Heart right ventricle (tissue), 16 donors: ENCODE measurements at places on chromosomes 16 and 17. TPM values are rescaled to one million over a fixed set of nuclear protein-coding genes. Genes with fewer than 3 reads are reported as not detected.

GRCh38 chr17:3959295-3959899, 4.8 kb downstream of the ATP2A3 start:
- no peak for DNase-seq

DNA sequence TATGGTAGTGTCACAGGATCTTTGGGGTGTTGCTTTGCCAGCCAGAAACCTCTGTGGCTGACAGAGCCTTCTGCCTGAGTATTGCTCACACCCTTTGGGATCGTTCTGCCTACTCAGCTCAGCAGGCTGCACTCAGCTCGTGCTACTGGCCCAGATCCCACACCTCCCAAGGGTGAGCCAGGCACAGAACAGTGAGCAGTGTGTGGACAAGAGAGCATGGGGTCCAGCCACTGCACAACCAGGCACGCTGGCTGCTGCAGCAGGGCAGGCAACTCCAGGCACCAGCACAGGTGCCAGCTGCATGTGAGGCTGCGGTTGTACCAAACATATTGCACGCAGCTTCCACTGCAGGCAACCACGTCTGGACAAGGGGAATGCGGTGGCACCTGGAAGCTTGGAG, 84.9 kb downstream of the CYB561 start:
- peak; percentile 16 for DNase-seq

DNA sequence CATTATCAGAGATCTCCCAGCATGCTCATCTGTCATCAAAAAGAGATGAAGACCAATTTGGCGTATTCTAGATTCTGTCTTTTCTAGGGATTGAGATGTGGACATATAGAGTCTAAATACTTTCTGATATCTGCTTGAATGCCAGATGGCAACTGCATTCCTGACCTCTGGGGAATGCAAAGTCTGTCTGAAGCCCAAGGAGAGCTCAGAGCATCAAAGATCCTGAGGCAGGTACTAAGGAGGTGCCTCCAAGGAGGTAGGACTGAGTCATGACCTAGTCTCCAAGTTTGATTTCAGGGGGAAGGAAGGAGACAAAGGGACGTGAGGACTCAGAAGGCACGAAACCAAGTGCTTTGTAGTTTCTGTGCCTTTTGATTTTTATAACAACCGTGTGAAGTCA, 448.4 kb downstream of the HS3ST3B1 start:
- DNase-seq: no peak

- no peak for DNase-seq
These were observed 16.4 kb upstream of the ALOX15B start for GRCh38 chr17:8022360-8023003.

- DNase-seq: no peak
These were observed 3.1 kb upstream of the SPATA32 start for GRCh38 chr17:45264988-45265387.

The PRAC1 gene
- not detected for total RNA-seq

DNA sequence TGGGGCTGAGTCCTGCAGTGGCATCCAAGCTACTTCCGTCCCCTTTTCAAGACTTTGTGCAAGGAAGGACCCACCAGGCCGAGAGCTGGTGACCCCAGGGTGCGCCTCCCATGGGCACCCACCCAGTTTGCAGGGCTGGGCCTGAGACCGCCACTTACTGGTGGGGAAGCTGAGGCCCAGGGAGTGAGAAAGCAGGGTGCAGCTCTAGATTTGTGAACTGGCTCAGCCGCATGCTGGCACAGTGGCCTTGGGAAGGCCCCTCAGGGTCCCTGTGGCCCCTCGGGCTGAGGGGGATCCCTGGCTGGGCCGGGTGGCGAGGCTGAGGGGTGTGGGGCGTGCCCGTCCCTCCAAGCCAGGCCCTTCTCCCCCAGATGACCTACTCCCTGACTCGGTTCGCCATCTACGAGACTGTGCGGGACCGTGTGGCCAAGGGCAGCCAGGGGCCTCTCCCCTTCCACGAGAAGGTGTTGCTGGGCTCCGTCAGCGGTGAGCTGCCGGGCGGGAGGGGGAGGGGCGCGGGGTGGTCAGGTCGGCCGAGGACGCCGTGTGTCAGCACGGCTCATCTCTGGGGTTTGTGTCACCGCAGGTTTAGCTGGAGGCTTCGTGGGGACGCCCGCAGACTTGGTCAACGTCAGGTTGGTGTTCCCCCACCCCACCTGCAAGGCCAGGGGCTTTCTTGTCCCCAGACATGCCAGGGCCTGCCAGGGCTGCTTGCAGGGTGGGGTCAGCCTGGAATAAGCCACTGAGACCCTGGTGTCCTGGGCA, 3.2 kb downstream of the SLC25A10 start:
- no peak for DNase-seq

The C16orf54 gene
- 0.42 TPM for total RNA-seq

GRCh38 chr16:30439720-30440348, 5.8 kb downstream of the SEPHS2 start:
- no peak for DNase-seq

GRCh38 chr16:89489040-89489897, 1.1 kb downstream of the ANKRD11 start:
- peak; percentile 82 for DNase-seq

The CDK5R1 gene
- total RNA-seq: 1.6 TPM

DNA sequence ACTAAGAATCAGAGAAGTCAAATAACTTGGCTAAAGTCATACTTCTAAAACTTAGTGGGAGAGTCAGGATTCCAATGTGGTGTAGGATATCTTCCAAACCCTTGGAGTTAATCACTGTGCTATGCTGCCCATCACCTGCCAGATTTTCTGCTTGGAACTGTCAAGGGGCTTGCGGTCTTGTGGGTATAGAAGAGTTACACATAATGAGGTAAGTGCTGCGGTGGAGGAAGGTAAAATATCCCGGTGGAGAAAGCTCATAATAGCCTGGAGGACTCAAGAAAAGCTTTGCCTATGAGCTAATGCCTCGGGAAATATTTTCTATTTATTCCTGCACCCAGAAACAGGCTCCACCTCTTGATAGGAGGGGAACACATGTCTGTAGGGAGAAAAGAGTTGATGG, 195.6 kb downstream of the UTP18 start:
- DNase-seq: no peak

DNA sequence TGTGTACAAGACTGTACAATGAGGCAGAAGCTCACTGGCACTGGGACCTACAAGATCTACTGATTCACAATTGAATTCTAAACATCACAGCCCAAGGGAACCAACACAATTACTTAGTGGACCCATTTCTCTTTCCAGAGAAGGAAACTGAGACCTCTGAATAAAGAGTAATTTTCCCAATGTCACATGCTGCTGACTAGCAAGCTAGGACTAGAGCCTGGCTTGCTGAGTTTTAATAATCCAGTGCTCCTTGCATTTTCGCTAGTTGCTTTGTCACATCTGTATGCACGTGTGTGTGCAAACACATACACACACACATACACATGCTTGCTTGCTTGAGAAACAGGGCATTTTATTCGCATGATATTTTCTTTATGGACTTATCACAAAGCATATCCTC, 3.9 kb upstream of the LPO start:
- no peak for DNase-seq

GRCh38 chr16:69827524-69827923, 65.4 kb downstream of the WWP2 start:
- DNase-seq: no peak

The CIBAR2 gene
- not detected for total RNA-seq

- DNase-seq: no peak
These were observed 4.0 kb downstream of the MYBBP1A start for GRCh38 chr17:4551141-4551540.

The IFI35 gene
- total RNA-seq: 15.8 TPM

- DNase-seq: no peak
These were observed 52.9 kb downstream of the ESRP2 start for GRCh38 chr16:68183046-68183445.

- DNase-seq: no peak
These were observed 31.2 kb downstream of the GNAO1 start for GRCh38 chr16:56222474-56222997.

The CHD3 gene
- 10.9 TPM for total RNA-seq

The GPR142 gene
- total RNA-seq: not detected

The PIMREG gene
- 0.90 TPM for total RNA-seq

GRCh38 chr17:2067608-2068024, 12.7 kb downstream of the HIC1 start:
- no peak for DNase-seq

DNA sequence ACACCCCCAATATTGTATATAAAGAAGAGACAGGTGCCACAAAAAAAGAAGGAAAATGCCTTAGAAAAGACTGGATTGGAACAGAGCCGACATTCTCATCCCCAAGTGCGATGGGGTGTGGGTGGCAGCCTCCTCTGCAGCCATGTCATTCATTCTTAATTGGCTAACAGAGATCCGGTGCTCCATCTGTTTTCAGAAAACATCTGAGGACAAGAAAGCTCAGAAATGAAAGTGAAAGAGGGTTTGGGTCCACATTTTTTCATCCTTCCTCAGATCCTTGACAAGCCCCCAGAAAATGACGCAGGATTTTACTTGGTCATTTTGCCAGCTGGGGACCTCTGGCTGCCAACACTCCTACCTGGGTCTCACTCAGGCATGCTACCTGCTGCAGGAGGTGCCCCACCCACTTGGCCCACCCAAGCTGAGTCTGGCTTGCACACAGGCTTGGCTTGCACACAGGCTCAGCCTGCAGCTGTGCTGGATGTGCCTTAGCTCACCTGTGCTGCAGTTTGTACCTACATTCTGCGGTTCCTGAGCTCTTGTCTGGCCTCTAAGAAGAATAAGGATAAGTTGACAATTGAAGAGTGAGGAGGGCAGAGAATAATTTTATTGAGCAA, 21.9 kb downstream of the KIF2B start:
- no peak for DNase-seq

DNA sequence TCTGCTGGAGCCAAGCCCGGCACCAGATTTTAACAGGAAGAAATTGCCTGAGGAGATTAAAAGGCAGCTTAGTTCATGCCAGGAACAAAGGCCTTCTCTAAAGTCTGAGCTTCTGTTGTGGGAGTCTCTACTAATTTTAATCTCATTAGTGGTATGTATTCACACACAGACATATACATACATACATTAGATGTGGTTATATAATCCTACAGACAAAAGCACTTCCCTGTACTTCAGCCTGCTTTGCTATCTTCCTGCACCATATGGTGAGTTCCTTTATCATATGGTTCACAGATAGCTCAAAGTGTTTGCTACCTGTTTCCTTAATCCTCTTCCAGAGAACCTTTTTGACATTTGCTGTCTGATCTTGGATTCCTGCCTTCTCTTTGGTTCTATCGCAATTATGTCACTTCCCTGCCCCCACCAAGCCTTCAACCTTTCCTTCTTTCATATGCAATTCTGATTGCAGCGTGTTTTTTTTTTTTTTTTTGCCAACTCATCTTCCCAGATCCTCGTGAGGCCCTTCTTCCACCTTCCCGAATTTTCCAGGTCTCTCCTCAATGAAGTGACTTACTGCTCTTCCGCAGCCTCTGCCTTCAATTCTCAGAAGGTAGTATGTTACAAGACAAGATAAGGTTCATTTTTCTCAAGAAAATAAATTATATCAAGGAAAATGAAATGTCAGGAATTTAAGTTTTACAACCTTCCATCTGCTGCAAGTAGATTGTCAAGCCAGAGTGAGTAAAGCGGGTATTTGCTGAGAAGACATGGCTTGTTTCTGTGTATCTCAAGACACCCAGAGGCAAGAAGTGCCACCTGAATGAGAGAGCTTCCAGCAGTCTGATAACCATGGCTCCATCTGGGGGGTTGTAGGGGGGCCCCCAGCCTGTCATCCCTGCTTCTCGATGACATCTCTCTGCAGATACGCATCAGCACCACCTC, 120.2 kb upstream of the CACNG3 start:
- no peak for DNase-seq

GRCh38 chr17:3669085-3669347, 404 bp downstream of the EMC6 start:
- DNase-seq: no peak

The CHST4 gene
- not detected for total RNA-seq

The NT5C3B gene
- 14.5 TPM for total RNA-seq

- DNase-seq: no peak
These were observed 34.1 kb upstream of the ANKFN1 start for GRCh38 chr17:56119191-56119590.

GRCh38 chr16:83011939-83012338, 385.2 kb downstream of the CDH13 start:
- DNase-seq: no peak

The ABCA10 gene
- total RNA-seq: 2.7 TPM

- no peak for DNase-seq
These were observed 195.3 kb downstream of the CYB561 start for GRCh38 chr17:63250830-63251229.

The MILR1 gene
- 1.1 TPM for total RNA-seq

GRCh38 chr16:86306811-86307513, 203.4 kb upstream of the FOXF1 start:
- no peak for DNase-seq

- DNase-seq: no peak
These were observed 63.5 kb downstream of the NQO1 start for GRCh38 chr16:69662901-69663300.

DNA sequence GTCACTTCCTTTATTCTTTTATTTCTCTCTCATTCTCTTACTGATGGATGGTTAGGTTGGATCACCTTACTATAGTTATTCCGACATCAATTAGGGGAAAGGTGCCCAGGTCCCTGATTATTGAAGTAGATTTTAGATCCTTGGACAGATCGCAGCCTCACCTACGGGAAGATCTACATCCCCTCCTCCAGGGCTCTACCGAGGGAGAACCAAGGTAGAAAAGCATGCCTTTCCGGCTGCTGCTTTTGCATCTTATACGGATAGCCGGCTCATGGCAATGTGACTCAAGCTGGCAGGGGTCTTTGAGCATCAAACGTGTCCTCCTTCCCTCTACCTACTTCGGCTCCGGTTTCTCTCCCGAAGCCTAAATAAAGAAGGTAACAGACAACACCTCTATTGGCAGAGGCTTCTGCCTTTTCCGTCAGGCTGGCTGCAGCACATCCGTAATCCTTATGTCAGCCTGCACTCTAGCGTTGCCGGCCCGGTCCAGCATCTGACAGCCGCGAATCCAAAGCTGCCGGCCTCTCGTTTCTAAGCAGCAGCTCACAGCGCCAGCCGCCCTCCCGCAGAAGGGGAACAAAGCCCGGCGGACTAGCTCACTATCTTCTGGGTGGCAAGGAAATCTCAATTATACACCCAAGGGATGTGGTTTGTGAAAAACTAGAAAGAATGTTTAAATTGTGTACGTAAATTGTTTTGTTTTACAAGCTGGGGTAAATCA, 46.9 kb downstream of the IRX6 start:
- DNase-seq: peak; percentile 74

The CIITA gene
- 5.1 TPM for total RNA-seq

GRCh38 chr16:56354746-56355145, 70.6 kb downstream of the AMFR start:
- no peak for DNase-seq
